D341Med (cell line): ENCODE measurements at places on chromosomes 5 and 9.

GRCh38 chr9:130583271-130583670, 3.9 kb downstream of the FUBP3 start:
- DNase-seq, result no peak

GRCh38 chr9:90939351-90939750, 137.7 kb downstream of the SYK start:
- DNase-seq, result no peak

DNA sequence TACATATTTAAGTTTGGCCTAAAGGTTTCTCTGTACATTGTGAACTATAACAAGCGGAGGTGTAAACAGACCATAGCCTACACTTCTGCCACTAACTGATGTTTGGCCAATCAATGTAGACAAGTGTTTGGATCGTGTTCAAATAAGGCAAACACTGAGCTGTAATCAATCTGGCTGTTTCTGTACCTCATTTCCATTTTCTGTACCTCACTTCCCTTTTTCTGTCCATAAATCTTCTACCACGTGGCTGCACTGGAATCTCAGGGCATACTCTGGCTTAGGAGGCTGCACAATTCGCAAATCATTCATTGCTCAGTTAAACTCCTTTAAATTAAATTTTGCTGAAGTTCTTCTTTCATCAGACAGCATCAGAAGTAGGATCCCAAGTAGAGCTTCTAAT, 140.9 kb downstream of the SLC25A46 start:
- no peak for DNase-seq

- DNase-seq, result no peak
Observed at GRCh38 chr5:134642931-134643530, 5.6 kb upstream of the SEC24A start.

- no peak for DNase-seq
Observed at GRCh38 chr5:149117970-149118369, 23.3 kb upstream of the ABLIM3 start.

DNA sequence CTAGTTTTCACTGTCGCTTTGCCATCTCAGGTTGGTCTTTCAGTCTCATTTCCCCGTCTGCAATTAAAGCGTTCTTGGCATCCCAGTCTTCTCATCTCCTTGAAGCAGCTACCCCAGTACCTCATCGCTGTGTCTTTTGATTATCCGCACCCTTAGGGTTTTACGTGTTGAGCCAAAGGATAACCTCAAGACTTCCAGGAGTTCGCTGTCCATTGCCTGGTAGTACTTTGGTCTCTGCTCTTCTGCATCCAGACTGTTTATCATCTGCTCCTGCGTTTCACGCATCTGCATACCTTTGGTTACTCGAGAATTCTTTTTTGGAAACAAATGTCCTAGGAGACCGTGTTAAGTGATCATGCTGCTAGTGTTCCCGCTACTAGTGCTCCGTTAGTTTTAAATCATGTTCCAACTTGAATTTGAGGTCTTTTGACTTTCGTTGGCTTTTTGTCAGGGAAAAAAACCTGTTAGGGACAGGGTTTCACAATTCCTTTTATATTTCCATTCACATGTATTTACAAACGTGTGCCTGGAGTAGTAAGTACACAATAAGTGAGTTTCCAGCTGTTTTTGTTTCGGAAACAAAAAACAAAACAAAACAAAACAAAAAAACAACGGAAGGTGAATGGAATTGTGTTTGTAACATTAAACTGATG, 888 bp downstream of the RABGAP1 start:
- DNase-seq, result no peak

- DNase-seq, result no peak
Observed at GRCh38 chr5:63686938-63687337, 275.3 kb downstream of the HTR1A start.

- no peak for DNase-seq
Observed at GRCh38 chr9:127522727-127523126, 71.4 kb downstream of the LRSAM1 start.
